Breast epithelium (tissue), 4 donors: ENCODE measurements at places on chromosomes 3 and 15. TPM values are rescaled to one million over a fixed set of nuclear protein-coding genes. Genes with fewer than 3 reads are reported as not detected.

The STXBP5L gene
- 0.33 TPM for total RNA-seq

- DNase-seq = no peak
Measured at GRCh38 chr3:142115867-142116668, 33.3 kb downstream of the TFDP2 start.

- DNase-seq = no peak
Measured at GRCh38 chr3:134394380-134394779, 20.1 kb upstream of the AMOTL2 start.

GRCh38 chr15:99651023-99651807 lies 82.0 kb downstream of the LYSMD4 start:
- DNase-seq = no peak

The OR5K1 gene
- total RNA-seq = not detected

GRCh38 chr3:102089904-102090720 lies 240.8 kb downstream of the NFKBIZ start:
- no peak for DNase-seq

DNA sequence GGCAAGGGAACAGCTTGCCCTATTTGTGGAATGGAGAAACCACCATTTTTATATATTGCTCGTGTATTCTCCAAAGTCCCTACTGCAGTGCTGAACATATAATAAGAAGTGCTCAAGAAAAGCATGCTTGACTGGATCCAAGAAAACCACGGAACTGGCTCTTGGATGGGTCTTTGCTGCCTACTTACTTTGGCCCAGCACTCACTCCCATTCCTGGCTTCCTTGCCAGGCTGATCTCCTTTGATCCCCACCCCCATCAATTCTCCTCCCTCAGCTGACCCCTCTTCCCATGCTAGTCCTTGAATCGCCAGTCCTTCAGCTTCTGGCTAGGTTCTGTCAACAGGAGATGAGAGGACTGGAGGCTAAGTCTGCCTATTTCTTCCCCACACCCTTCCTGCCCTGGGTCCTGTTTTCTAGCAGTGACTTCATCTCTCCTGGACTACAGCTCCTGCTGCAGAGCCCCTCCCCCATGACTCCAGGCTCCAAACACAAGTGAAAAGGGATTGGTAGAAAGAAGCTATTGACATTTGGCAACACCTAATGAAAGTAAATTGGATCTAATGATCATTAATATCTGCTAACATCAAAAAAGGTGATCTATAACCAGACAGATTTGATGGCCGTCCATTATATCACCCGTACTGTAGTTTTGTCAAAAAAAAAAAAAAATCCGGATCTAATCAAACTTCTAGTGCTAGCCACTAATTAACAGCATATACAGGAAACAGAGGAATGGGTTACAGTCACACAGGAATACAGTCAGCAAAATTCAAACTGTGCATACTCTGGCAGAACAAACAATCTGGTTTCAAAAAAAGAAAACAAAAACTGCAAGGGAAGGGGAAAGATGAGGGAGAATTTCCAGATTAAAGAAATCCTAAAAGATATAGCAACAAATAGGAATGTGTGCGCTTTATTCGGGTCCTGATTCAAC lies 7.8 kb downstream of the FAM240A start:
- no peak for DNase-seq

The CCDC9B gene
- 9.4 TPM for total RNA-seq

The NOX5 gene
- 1.0 TPM for total RNA-seq

- peak; percentile 56 for DNase-seq
Measured at GRCh38 chr3:149969940-149970715, 567 bp downstream of the PFN2 start.

DNA sequence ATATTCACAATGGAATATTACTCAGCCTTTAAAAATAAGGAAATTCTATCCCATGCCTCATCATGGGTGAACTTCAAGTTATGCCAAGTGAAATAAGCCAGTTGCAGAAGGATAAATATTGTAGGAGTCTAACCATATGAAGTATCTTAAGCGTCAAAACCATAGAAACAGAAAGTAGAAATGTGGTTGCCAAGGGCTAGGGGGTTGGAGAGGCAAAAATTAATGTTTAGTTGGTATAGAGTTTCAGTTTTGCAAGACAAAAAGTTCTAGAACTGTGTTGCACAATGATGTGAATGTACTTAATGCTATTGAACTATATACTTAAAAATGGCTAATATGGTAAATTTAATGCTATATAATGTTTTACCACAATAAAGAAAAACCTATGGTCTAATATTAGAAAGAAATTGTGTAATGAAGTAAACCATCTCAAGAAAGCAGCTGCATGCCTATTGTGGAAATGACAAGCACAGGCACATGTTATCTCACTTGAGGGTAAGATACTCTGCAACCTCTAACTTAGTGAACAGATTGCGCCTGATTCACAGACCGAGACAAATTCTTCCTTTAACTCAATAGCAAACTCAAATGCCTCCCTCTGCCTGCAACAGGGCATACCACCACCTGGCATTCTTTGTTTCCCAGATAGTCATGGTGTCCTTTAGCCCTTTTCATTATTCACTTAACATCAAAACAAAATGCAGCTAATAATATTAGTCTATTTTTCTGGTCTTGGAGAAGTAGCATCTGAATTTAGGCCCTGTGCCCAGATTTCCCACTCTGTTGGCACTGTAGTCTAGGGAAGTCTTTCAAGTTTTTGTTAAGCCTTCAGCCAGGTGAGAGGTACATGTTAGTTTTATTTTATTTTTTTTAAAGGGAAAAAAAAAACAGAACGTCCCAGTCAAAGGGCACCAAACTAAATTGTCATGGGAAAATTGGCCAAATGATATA lies 80.2 kb upstream of the ACP3 start:
- DNase-seq = peak; percentile 22

The GRAMD2A gene
- total RNA-seq = 0.16 TPM

DNA sequence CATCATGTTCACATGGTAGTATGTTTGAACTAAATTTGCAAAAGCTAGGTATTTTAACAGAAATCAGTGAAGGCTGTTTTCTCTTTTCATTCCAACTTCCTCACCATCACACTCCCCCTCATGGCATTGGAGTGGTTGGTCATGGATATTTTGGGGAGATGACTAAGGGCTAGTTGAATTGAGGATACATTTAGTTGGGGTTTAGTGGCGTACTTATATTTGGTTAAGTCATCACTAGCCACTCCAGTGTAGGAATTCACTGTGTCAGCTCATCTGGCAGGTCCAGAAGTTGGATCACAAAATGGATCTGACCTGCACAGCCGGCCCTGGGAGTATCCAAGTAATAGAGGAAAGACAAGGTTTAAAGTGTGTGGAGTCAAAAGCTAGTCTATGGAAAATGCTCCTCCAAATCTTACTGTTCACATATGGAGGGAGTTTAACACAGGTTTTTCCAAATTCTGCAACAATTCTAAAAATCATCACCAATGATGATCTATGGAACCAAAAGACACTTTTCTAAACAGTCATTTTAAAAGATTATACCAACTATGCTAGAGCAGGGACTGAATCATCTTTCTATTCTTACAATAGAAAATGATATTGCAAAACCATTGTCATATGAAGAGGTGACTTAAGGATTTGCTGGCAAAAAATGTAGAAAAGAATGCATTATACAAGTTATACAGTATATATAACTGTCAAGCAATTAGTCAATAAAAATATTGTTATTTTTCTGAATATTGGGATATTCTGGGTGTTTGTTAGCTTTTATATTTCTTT lies 247.8 kb upstream of the PEX5L start:
- no peak for DNase-seq

- no peak for DNase-seq
Measured at GRCh38 chr3:119529883-119530282, 29.5 kb downstream of the CD80 start.

The ATP8B4 gene
- 28.3 TPM for total RNA-seq

The GOLGA6B gene
- not detected for total RNA-seq

- DNase-seq = no peak
Measured at GRCh38 chr15:63874616-63875015, 40.9 kb upstream of the HERC1 start.

The IQCF5 gene
- not detected for total RNA-seq

DNA sequence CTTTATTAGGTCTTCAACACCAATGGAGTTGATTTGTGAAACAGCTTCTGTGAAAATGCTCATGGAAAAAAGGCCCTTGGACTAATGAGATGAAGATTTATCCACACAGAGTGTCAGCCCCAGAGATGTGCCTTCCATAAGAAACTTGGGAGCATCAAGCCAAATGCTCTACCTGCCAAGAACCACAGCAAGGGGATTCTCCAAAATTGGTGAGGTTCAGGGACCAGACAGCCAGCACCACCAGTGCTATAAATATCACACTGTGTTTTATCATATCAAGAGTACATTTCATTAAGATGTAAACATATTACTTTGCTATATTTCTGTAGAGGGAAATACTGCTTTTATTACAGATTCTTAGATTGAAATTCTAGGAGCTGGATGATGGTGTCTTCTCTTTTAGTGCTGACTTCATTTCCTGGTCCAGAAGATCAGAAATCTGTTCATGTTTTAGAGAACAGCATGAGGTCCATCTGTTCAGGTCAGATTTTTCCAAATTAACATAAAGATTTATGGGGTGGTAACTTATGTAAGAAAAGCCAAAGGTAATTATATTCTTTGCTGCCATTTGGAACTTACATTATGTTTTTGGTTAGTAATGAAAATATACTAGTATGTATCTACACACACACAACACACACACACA lies 17.7 kb downstream of the SLC35G2 start:
- DNase-seq = no peak
